ENCODE measurements at places on chromosomes 3 and 15.

GRCh38 chr15:23897091-23897490, 210.0 kb upstream of the NDN start:
- DNase-seq, result no peak

- no peak for DNase-seq
Measured at GRCh38 chr15:90261811-90262210, 3.7 kb upstream of the NGRN start.

DNA sequence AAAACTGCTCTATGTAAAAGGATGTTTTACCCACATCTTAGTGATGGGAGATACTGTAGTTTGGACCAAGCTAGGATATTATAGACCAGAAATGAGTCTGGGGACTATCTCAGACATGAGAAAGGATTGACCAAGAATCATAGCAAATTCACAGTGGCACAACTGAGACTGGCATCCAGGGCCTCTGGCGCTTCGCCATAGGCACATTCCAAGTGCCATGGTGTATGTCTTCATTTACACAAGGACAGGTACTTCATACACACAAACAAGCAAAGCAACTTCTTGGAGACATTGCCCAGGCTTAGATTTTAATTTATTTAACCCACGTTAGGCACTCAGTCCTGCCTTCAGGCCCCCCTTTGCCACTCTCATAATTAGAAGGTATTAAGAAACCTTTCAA, 28.9 kb downstream of the CACNA1D start:
- no peak for DNase-seq

DNA sequence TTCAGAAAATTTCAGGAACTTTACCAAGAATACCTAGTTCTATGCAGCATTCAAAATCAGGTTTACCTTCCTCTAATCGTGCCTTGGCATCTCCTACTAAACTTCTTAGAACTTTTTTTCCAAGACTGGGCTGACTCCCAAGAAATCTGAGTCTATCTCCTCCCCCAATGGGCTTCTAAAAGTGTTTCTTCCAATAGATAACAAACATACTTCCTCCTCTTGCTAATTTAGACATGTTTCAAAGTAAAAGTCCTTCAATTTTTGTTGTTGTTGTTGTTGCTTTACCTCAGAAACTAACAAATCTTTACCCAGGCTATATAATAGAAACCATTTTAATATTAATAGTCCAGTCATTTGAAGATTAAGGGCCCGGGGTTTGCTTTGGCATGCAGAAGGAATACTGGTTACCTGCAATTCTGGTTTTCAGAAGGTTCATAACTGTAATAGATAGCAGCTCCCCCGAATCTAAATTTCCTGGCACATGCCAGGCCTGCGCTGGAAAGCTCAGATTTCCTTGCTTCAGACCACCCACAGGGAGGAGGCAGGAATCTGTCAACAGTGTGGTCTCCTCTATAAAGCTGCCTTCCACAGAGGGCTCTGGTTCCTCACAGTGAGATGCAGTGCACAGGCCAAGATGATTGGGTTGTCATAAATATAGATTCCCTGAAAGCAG, 188.7 kb downstream of the THRB start:
- DNase-seq, result no peak

- peak; percentile 20 for DNase-seq
Measured at GRCh38 chr3:54837964-54838363, 89.9 kb downstream of the LRTM1 start.

- DNase-seq, result peak; percentile 31
Measured at GRCh38 chr3:179421500-179421899, 29.8 kb downstream of the GNB4 start.

GRCh38 chr15:66212563-66212921, 41.0 kb downstream of the MEGF11 start:
- no peak for DNase-seq

DNA sequence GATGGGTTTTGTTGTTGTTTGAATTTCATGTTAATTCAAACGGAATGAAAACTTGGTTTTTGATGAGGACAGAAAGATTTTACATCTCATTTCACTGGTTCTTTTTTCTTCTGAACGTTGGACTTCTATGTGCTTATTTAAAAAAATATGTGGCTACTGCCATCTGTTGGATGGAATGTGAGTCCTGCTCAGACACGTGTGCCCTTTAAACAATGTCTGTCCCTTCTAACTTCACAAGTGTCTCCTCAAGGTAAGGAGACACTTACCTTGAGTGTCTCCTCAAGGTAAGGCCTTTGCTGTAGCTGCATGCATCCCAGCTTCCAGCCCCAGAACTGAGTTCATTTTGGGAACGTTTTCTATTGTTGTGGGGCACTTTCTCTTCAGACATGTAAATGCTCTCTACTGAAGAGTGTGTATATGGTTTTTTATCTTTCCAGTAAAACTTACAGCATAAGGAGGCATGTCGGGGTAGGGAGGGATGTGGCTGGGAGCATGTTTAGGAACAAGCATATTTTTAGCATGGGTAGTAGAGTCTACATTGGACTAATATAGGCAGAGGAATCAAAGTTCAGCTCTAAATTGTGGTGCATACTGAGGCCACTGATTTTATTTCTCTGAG, 63.1 kb upstream of the UBE3A start:
- DNase-seq, result peak; percentile 26

- DNase-seq, result no peak
Measured at GRCh38 chr3:128079823-128080222, 27.6 kb downstream of the SEC61A1 start.

DNA sequence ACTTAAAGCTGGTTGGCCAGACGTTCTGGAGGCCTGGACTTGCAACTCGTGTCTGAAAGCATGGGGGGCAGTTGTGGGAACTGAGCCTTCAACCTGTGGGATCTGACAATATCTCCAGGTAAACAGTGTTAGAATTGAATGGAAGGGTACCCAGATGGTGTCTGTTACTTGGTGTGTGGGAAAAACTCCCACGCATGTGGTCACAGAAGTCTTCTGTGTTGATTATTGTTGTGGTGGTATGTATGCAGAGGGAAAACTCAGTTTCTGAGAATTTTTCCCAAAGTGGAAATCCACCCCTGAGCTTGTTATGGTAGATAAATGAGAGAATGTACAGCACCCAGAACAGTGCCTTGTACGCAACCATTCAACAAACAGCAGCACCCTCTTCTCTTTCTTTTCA, 238.1 kb upstream of the ICE2 start:
- DNase-seq, result no peak

GRCh38 chr15:60539016-60539415, 60.1 kb upstream of the ICE2 start:
- no peak for DNase-seq

- DNase-seq, result no peak
Measured at GRCh38 chr15:44023176-44023575, 171.9 kb downstream of the FRMD5 start.

DNA sequence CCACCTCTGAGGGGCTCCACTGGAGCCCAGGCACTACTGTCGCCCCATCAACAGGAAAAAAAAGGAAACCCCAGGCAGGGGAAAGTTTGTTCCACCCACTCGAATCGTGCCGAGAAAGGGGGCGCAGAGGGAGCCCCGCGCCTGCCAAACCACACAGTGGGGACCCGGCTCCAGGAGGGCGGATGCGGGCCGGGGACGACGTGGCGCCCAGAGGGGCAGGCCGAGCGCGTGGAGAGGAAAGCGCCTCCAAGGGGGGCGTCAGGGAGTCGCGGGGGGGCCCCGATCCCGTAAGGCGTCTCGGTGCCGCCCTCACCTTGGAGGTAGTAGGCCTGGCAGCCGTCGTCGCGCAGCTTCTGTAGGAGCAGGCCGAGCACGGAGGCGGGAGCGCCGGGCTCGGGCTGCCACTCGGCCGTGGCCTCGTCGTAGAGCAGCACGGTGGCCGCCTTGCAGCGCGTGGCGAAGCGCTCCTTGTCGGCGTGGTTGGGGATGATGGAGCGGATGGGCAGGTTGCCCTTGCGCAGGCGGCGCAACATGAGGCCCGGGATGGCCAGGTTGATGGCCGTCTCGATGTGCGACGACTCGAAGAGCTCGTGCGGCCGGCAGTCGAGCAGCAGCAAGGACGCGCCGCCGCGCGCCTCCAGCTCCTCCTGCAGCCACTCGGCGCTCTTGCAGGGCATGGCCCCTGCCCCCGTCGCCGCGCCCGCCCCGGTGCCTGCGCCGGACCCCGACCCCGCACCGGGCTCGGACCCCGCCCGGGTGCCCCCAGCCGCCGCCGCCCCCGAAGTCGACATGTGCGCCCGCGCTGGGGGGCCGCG, 627 bp downstream of the DUSP7 start:
- DNase-seq, result peak; percentile 67

- peak; percentile 67 for DNase-seq
Measured at GRCh38 chr15:63089260-63090043, 32.2 kb upstream of the LACTB start.

DNA sequence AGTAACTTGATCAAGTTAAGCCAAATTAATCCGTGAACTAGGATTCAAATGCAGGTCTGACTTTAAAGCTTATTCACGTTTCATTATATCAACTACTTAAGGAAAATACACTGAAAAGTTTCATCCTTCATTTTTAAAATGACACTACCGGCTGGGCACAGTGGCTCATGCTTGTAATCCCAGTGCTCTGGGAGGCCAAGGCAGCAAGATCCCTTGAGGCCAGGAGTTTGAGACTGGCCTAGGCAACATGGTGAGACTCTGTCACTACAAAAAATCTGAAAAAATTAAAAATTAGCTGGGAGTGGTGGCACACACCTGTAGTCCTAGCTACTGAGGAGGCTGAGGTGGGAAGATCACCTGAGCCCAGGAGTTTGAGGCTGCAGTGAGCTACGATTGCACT, 3.7 kb downstream of the RUBCN start:
- no peak for DNase-seq

- no peak for DNase-seq
Measured at GRCh38 chr3:111700054-111700453, 104.9 kb upstream of the ZBED2 start.

GRCh38 chr3:169911272-169911671, at the start of gene SAMD7:
Gene SAMD7 (plus strand): TSS chr3:169911572. CDS start chr3:169919499, 7,927 bp downstream.
- no peak for DNase-seq

DNA sequence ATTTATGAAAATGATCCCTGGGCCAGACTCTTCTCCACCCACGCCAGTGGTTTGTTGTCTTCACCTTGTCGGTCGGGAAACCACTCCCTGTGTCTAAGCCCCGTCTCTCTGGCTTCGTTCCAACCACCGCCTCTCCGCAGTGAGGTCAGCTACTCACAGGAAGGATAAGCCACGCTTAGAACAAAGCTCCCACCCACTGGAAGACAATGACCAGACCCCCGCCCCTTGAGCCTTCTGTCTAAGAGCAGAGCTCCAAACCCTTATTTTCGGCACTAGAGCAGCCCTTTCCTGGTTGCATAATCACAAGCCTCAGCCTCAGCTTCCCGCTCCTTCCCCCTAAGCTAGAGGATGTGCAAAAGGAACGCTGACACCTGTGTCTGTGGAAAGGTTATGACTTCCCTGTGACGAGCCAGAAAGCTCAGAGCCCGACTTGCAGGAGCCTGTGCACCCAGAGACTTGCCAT, 114.9 kb upstream of the MEF2A start:
- DNase-seq, result no peak

GRCh38 chr3:88742674-88743507, 364.5 kb upstream of the EPHA3 start:
- no peak for DNase-seq

DNA sequence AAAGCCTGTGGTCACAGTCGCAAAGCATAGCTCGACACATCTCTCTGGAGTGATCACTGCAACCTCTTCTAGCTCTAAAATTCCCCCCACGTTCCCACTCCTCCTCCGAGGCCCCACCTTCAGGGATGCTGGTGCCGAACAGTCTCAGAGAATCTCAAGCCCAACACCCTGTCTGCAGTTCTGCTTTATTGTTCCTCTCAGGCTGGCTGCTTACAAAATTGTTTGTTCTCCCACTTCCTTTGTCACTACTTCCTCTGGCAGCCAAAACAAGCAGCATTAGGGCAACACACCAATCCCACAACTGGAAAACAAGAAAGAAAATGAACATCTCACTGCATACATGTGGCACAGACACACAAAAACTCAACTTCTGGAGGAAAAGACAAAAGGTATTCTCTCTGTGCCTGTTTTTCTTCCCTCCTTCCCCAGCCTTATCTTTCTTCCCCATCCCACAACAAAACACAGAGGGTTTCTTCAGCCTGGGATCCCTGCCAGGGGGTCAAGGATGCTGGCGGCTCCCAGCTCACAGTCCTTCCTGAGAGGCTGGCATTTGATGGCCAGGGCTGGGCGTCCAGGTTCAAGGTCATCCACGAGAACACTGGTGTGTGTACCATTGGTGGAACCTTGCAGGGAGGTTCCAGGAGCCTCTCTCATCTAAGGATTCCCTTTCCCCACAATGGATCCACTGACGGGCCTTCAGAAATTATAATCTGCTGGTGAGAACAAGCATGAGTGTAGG, 108.4 kb downstream of the TMCO5A start:
- DNase-seq, result no peak

DNA sequence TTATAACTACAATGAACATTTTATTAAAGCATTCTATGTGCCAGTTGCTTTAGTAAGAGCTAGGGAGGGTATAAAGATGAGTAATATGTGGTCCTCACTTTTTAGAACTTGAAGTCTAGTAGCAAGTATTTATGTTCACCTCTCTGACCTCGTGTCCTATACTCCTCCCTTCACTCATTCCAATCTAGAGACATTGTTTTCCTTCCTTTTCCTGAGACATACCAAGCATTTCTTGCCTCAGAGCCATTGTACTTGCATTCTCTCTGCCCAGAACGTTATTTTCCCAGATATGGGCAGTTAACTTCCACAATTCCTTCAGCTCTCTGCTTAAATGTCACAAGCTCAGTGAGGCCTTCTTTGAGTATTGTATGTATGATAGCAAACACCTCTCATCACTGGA, 408.6 kb downstream of the PDCD6IP start:
- no peak for DNase-seq

DNA sequence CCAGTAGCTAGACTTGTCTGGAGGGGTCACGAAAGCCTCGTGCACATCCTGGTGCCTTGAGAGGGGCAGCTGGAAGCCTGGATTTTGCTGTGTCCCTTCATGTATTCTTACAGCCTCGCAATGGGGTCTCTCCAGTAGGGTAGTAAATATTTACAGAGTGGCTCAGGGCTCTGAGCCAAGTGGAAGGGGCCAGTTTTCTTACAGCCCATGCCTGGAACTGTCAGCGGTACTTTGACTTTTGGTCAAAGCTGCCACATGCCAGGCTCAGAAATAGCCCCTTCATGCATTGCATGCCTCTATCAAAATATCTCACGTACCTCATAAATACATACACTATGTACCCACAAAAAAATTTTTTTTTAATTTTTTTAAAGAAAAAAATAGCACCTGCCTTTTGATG, 119.2 kb downstream of the OSBPL10 start:
- no peak for DNase-seq
